ENCODE measurements at places on chromosomes 7 and 10.

DNA sequence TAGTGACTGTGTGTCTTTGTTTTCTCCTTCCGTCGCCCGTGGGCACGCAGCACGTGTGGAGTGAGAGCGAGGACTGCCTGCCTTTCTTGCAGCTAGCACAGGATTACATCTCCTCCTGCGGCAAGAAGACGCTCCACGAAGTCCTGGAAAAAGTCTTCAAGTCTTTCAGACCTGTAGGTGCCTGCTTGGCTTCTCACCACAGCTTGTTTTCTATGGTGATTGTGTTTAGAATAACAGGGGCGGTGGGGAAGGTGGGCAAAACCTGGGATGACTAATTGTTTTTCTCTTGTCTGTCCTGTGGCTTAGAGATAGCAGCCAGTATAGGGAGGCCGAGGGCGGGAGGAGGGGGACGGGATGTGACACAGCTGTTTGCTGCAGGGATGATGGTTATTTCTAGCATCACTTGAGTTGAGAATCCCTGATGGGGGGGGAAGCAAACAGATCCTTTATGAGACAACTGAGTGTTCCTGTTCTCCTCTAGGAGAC lies 11.4 kb downstream of the MTURN start:
- DNase-seq = no peak

DNA sequence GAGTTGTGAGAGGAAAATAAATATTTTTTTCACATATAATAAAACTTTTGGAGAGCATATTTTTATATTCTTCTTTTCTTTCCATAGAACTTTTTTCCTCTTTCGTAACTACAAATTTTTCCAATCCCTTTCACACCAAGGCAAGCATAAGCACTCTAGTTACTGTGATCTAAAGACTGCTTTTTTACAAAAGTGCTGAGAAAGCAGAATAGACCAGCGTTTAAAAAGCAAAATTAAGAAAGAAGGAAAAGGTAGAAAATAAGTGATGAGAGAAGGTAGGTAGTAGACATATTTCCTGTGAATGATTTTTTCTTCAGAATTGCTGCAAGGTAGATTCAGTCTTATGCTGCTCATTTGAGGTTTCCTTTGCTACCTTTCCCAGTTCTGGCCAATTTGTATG lies 195.5 kb downstream of the MBL2 start:
- no peak for DNase-seq

DNA sequence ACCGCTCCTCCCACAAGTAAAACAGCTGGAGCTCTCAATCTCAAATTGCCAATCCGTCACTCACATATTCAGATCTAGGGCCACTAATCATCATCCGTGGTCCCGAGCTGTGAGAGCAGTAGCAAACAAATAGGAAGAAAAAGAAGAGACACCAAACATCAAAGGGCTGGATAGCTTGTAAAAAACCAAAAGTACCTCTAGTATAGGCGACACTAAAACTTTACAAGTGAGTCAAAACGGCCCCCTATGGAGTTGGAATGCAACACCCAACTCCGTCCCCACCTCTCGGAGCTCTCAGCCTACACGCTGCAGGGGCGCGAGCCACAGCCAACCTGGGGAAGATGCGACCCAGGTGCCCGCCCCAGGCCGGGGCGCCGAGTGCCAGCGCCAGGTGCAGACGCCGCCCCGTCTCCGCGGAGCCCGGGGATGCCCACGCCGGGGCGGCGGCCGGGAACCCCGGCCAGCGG lies 581 bp downstream of the FAM3C start:
- no peak for DNase-seq

- peak; percentile 53 for DNase-seq
These were observed 19.6 kb downstream of the GIMAP5 start for GRCh38 chr7:150756858-150757257.

Measured in suppressor macrophage (primary cell).